ENCODE measurements at places on chromosomes 2 and 18.

- no peak for DNase-seq
Measured at GRCh38 chr18:33375829-33376228, 64.7 kb downstream of the CCDC178 start.

GRCh38 chr2:207895274-207895860 lies 125.7 kb upstream of the FZD5 start:
- no peak for DNase-seq

GRCh38 chr2:71697106-71698004 lies 244.0 kb downstream of the DYSF start:
- DNase-seq = peak; percentile 2

- DNase-seq = no peak
Measured at GRCh38 chr18:57755473-57756067, 47.5 kb downstream of the ATP8B1 start.

DNA sequence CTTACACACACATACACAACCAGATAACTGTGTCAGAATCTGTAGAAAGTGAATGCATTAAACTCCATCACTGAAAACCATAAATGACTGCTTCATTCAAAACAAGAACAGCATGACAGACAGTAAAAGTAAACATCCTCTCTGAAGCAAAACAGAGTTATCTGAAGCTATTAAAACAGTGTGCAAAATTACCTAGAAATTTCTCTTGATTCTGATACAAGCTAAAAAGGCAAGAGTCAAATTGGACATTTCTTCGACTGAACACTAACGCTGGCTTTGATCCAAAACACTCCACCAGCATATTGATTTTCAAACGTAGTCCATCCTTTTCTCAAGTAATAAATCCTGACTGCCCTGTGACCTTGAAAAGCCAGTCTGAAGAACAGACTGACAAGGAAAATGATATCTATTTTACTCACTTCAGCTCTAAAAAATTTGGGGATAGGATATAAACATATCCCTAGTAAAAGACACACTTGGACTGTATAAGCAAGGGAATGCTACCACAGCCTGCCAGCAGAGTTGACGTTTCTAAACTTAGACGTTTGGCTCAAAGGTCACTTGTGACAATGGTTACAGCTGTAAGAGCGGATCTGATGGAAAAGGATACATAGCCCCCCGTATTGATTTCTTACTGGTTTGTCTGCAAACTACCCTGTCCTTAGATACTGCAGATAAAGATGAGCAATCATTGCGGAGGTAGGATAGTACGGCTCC lies 128.9 kb upstream of the ITGB6 start:
- no peak for DNase-seq

DNA sequence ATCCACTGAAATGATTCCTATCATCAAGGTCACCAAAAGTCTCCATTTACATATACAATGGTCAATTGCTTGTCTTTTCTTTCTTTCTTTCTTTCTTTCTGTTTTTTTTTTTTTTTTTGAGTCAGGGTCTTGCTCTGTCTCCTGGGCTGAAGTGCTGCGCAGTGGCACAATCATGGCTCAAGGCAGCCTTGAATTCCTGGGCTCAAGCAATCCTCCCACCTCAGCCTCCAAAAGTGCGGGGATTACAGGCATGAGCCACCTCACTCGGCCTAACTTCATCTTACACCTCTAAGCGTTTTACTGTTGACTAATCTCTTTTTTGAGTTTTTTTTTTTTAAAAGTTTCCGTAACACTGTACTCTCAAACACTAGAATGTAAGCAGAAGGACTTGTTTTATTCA lies 867 bp downstream of the SF3B6 start:
- DNase-seq = no peak

GRCh38 chr2:16693854-16694253 lies 28.2 kb upstream of the CYRIA start:
- DNase-seq = no peak

- DNase-seq = no peak
Measured at GRCh38 chr2:7456762-7457161, 539.5 kb downstream of the RNF144A start.

DNA sequence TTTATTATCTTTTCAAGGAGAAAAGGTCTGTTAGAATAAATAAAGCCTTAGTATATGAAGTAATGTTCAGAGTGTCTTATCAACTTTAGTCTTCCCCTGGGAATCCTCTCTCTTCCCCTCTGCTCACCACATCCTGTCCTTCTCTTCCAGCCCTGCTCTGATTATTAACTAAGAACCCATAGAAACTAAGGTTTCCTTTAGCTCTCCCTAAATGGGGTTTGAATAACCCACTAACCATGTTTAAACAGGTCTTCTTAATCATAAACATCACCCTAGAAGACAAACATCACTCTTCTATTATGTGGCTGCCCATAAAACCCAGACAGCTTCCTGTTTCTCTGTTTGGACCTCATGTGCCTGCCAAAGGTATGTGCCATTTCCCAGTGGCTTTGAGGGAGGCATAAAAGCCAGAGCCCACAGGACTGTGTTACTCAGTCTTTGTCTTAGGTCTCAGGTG lies 50.1 kb downstream of the SLC14A1 start:
- no peak for DNase-seq

DNA sequence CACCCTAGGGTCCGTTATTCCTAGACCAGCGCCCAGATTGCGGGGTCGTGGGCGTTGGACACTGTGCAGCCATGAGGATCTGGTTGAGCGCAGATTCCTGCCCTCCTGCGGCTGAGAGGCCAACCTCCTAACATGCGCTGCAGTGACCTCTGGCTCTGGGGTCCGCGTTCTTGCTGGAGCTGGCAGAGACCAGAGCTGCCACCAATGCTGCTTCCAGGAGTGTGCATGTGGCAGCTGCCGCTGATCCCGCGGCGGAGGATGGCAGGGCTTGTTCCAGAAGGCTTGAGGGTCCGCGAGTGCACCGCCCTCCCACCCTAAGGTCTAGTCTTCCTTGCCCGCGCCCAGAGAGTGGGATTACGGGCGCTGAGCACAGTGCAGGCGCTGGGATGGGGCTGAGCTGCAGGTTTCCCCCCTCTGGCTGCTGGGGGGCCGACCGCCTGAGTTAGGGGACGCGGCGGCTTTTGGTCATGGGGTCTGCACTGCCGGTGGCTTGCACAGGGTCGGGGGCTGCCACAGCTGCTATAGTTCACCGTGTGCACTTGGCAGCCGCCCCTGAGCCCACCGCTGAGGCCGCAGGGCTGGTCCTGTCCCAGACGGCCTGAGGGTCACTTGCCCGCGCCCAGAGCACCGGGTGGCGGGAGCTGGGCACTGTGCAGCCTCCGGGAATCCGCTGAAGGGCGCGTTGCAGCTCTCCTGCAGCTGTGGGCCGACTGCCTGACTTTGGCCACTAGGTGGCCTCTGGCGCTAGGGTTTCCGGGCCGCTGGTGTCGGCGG lies 145.9 kb downstream of the CCDC74A start:
- DNase-seq = peak; percentile 75

GRCh38 chr2:105597806-105598803 lies 146.6 kb upstream of the NCK2 start:
- DNase-seq = no peak

GRCh38 chr2:190417045-190417842 lies 9.1 kb downstream of the MFSD6 start:
- DNase-seq = no peak

DNA sequence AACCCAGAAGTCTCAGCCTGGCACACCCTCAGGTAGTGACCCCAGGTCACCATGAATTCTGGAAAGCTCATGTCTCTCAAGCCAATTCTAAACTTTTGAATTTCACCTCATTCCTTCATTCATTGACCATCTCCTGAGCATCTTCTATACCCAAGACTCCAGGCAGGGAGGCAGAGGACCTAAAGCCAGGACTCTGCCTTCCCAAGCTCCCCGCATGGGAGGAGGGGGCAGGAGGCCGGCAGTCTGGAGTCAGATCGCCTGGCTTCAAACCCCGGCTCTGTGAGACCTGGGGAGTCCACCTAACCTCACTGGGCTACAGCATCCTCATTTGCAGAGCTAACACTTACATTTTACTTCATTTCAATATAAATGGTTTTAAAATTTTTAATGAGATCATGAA lies 59.0 kb downstream of the SMAD7 start:
- DNase-seq = peak; percentile 8

GRCh38 chr2:62844311-62845090 lies 139.0 kb downstream of the EHBP1 start:
- no peak for DNase-seq

DNA sequence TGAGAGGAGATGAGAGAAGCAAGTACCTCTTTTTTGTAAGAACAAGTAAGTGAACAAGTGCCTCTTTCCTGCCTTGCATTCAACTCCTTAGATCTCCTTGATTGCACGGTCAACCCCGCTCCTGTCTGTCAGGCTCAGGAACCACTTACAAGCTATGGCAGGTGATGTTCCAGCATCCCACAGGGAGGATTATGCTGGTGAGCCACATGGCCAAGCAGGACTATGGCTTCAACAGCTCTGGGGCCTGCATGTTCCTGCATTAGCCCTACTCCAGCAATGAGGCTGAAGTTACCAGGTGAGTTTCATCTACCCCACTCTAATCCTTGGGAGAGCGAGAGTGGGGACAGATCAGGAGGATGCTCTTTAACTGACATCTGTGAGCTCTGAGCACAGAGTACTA lies 29.5 kb downstream of the TTC32 start:
- DNase-seq = no peak

DNA sequence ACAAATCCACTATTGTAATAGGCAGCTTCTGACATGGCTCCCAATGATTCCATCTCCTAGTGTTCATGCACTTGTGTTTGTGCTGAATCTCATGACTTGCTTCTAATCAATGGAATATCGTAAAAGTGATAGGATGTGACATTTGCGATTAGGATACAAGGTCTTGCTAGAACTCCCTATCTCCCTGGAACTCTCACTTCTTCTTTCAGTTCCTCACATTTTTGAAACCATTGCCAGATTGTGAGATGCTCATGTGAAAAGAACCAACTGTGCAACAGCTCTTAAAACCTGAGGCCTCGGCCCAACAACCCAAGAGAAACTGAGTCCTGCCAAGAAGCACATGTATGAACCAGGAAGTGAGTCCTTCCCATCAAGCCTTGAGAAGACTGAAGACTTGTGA lies 226.9 kb upstream of the DTNA start:
- DNase-seq = no peak

DNA sequence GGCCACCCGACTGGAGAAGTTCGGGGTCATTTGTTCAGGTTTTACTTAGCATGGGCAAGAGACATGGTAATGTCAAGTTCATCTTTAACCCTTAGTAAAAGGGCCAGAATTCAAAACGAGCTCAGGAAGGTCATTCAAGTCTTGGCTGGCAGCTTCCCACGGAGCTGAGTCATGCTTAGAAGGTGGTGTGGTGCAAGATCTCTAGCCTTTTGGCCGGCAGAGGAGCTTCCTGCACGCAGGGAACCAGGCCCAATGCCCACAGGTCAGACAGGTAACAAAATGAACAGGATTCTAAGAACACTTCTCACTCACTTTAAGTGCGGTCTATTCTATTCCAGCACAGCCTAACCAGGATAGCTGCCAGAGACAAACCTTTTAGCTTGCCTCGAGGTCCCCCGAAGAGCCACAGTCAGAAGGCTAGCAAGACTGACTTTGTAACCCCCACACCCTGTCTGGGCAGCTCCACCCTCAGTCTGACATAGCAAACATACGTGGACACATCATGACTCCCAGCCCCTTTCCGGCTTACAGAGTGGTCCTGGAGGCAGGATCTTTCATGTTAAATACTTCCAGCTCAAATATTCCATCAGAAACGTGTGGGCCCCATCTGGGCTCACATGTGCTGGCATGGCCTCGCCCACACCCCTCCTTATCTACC lies 292.7 kb downstream of the BCL11A start:
- no peak for DNase-seq

GRCh38 chr2:101380376-101380775 lies 6.9 kb downstream of the CREG2 start:
- no peak for DNase-seq

- no peak for DNase-seq
Measured at GRCh38 chr2:86765310-86765695, 25.4 kb downstream of the CD8A start.

- no peak for DNase-seq
Measured at GRCh38 chr2:16664052-16664731, 1.4 kb downstream of the CYRIA start.

GRCh38 chr2:215921895-215922294 lies 91.5 kb downstream of the MREG start:
- DNase-seq = no peak

DNA sequence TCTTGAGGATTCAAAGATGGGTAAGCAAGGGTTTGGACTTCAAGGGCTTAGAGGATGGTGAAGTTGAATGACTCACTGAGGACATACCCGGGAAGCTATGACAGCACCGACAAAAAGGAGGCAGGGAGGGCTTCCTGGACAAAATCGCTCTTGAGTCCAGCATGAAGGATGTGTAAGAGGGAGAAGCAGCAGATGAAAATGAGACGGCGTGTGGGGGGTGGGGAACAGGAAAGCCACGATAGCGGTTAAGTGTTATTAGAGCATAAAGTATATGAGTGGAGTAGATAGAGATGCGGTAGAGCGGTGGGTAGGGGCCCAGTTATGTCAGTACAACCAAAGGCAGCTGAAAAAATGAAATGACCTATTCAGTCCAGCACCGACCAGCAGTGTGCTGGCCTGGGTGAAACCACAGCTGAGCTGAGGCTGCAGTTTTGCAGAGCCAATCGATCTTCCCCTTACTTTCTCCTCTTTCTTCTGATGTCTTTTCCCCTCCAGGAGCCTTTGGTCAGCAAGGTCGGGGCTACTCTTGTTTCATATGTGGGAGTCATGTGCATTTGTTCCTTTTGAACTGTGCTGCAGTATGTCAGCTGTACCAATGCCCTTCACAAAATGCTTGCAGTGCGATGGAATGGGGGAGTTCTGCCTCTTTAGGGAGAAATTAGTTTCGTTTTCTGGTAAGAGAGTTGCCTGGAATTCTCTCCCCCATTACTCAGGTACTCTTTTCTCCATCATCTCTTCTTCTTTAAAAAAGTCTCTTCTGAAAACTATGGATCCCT lies 2.0 kb upstream of the THUMPD2 start:
- DNase-seq = no peak

GRCh38 chr2:5102823-5103222 lies 589.4 kb upstream of the SOX11 start:
- DNase-seq = no peak

- DNase-seq = no peak
Measured at GRCh38 chr18:22238036-22238435, 68.6 kb downstream of the GATA6 start.

- DNase-seq = peak; percentile 63
Measured at GRCh38 chr2:218876562-218877219, 4.0 kb upstream of the WNT10A start.

- no peak for DNase-seq
Measured at GRCh38 chr2:189253836-189254235, 74.3 kb upstream of the COL5A2 start.

DNA sequence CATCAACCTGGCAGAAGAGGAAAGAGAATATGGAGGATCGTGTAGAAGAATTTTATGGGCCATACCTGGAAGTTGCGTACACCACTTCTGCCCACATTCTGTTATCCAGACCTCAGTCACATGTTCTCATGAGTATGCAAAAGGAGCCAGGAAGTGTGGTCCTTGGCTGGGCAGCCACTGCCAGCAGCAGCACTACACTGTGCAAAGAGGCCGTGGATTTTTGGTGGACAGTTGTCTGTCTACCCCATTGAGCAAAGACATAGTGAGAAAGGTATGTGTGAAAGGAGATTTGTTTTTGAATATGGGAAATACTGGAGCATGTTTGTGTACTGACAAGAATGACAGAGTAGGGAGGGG lies 68.1 kb downstream of the SDC1 start:
- DNase-seq = no peak
